ENCODE measurements at places on chromosomes 2 and 18. TPM values are rescaled to one million over a fixed set of nuclear protein-coding genes. Genes with fewer than 3 reads are reported as not detected.

- H3K36me3 ChIP-seq, result no peaks in the 10 kb centered on the region
- DNase-seq, result no peak
- H3K4me1 ChIP-seq, result no peaks in the 10 kb centered on the region
- H3K27me3 ChIP-seq, result no peaks in the 10 kb centered on the region
- no peak overlapping the region for H3K4me3 ChIP-seq
- no peak overlapping the region for H3K27ac ChIP-seq
These were observed 185.8 kb downstream of the VAPA start for GRCh38 chr18:10099539-10100140.

DNA sequence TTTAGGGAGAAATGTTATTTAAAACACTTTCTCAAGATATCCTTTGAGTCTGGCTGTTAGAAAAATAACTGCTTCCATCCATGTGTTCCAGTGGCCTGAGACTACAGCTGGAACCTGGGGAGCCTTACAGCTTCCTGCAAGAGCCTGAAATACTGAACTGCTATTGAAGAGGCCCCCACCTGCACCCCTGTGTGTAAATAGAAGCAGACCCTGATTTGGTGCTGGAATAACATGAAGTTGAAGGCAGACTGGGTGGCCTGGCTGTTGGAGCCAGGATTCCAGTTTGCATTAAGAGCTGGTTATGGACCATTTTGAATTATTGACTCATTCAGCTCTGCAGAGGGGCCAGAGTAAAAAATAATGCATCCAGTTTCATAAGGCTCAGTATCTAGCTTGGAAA is 61.9 kb downstream of the DIS3L2 start:
- no peaks in the 10 kb centered on the region for H3K4me1 ChIP-seq
- H3K27me3 ChIP-seq, result no peaks in the 10 kb centered on the region
- no peak overlapping the region for H3K4me3 ChIP-seq
- no peaks in the 10 kb centered on the region for H3K36me3 ChIP-seq

DNA sequence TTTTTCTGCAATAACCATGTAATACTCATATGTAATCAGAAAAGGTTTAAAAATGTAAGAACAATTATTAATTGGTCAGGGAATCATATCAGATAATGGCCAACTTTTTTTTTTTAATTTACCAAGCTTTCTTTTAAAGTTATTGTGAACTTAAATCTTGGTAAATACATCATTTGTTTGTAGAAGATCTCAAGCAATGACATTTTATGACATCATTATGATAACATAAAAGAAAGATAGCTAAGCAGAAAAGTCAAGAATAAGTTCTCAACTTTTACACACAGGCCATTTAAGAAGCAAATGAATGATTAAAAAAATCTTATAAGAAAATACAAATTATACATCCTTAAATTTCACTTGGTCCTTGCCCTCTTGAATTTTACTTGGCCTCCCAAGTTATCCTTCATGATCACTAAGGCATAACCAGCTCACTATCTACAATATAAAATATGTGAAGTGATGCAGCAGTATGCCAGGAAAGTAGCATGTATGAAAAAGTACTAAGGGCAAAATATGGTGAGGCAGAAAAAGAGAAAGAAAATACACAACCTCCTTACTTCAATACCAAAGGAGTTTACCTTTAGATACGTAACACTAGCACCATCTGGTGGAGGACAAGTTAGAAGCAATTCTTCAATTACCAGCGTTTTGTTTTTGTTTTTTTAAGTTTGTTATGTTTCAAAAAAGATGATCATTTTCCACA is 116.6 kb downstream of the SRBD1 start:
- H3K36me3 ChIP-seq, result no peaks in the 10 kb centered on the region
- H3K27me3 ChIP-seq, result no peaks in the 10 kb centered on the region
- H3K4me3 ChIP-seq, result no peak overlapping the region
- no peaks in the 10 kb centered on the region for H3K4me1 ChIP-seq

DNA sequence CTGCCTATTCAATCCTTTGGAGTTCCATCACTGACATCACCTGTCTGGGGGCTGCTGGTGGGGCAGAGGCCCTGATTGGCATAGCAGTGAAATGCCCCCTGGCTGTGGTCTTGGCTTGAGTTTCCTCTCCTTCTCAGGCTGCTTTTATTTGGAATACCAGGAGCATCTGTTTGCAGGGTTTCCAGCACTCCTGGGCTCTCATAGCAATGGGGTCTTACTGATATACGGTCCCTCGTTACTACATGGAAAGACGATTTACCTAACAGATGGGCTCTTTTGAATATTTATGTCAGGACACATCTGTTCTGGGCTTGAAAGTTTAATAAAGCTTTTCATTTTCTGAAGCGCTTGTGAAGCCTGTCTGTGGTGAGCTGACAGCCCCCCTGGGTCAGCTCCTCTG is 230.3 kb downstream of the SLC4A3 start:
- H3K4me3 ChIP-seq, result no peak overlapping the region
- no peak overlapping the region for H3K27ac ChIP-seq
- H3K4me1 ChIP-seq, result no peaks in the 10 kb centered on the region
- H3K36me3 ChIP-seq, result no peaks in the 10 kb centered on the region

DNA sequence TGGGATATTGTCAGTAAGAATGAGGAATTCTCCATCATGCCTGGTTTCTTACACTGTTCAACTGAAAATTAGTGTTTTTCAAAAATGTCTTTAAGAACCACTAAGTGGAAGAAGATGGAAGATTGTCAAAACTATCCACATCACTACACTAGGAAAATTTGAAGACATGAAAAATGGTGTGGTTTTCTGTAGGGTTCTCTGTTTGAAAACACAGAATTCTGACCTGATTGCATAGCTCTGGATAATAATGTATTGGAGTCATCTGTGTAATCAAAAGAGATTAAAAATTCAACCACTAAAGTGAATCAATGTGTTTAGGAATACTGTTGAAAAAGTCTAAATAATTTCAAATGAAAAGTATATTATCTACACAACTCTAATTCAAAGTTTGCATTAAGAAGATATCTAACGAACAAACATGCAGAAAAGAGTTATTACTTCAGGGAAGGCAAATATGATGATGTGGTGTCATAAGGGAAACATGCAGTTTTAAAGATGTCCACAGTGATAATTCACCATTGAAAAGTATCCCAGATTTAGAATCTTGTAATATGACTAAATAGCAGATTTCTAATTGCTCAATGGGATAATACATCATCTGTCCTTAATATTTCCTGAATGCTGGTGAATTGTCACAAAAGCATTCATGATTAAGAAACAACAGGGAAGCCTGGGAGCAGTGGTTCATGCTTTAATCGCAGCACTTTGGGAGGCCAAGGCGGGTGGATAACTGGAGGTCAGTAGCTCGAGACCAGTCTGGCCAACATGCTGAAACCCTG is 116.9 kb downstream of the ERBB4 start:
- H3K4me1 ChIP-seq, result no peaks in the 10 kb centered on the region
- H3K27ac ChIP-seq, result no peak overlapping the region
- DNase-seq, result no peak
- no peaks in the 10 kb centered on the region for H3K27me3 ChIP-seq

- no peaks in the 10 kb centered on the region for H3K36me3 ChIP-seq
- H3K4me1 ChIP-seq, result peaks cover 3% of the 10 kb centered on the region
These were observed 167.1 kb downstream of the MYO1B start for GRCh38 chr2:191412353-191412752.

- no peaks in the 10 kb centered on the region for H3K27me3 ChIP-seq
- H3K27ac ChIP-seq, result no peak overlapping the region
- no peaks in the 10 kb centered on the region for H3K4me1 ChIP-seq
- no peak for DNase-seq
- H3K36me3 ChIP-seq, result no peaks in the 10 kb centered on the region
These were observed 473.9 kb upstream of the SYT4 start for GRCh38 chr18:43751203-43751602.

- H3K4me3 ChIP-seq, result no peak overlapping the region
- no peak overlapping the region for H3K27ac ChIP-seq
- H3K27me3 ChIP-seq, result no peaks in the 10 kb centered on the region
- DNase-seq, result no peak
These were observed 155.6 kb downstream of the EML6 start for GRCh38 chr2:54879032-54879431.

DNA sequence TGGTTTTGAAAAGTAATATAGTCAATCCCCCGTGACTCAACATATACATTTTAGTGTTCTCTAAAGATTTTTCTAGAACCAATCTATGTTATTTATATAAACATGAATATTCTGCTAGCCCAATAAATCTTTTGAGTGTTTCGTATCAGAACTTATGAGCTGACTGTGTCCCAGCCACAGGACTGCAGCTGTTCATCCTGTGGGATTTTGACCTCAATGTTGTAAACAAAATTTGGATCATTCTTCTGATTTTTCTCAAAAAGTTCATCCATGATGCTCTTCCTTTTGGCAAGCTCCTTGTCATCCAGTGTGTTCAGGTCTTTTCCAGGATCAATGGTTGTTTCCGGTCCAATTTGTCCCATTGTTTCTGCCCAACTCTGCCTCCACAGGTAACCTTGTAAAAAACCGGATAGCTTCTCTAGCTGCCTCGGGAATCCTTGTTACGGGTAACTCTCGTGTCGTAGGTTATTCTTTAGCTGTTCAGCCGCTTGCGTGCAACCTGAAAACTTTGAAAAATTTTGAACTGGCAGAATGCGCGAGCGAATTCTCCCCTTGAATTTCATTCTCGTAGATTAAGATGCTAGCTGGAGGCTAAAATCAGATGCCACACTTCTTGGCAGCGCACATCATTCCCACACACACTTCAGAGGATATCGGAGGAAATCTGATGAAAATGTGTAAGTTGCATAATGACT is 195.2 kb downstream of the SH3BP4 start:
- DNase-seq, result no peak
- no peak overlapping the region for H3K4me3 ChIP-seq
- no peaks in the 10 kb centered on the region for H3K36me3 ChIP-seq
- no peak overlapping the region for H3K27ac ChIP-seq
- no peaks in the 10 kb centered on the region for H3K4me1 ChIP-seq
- peaks cover 2% of the 10 kb centered on the region for H3K27me3 ChIP-seq

- no peaks in the 10 kb centered on the region for H3K27me3 ChIP-seq
- H3K4me1 ChIP-seq, result no peaks in the 10 kb centered on the region
- DNase-seq, result no peak
- no peak overlapping the region for H3K4me3 ChIP-seq
- no peak overlapping the region for H3K27ac ChIP-seq
- no peaks in the 10 kb centered on the region for H3K36me3 ChIP-seq
These were observed 156.4 kb upstream of the SH3BP4 start for GRCh38 chr2:234795272-234795920.

GRCh38 chr2:128214251-128214650 is 104.4 kb downstream of the HS6ST1 start:
- no peak overlapping the region for H3K27ac ChIP-seq
- H3K27me3 ChIP-seq, result no peaks in the 10 kb centered on the region
- H3K4me1 ChIP-seq, result no peaks in the 10 kb centered on the region
- H3K4me3 ChIP-seq, result no peak overlapping the region
- DNase-seq, result no peak

DNA sequence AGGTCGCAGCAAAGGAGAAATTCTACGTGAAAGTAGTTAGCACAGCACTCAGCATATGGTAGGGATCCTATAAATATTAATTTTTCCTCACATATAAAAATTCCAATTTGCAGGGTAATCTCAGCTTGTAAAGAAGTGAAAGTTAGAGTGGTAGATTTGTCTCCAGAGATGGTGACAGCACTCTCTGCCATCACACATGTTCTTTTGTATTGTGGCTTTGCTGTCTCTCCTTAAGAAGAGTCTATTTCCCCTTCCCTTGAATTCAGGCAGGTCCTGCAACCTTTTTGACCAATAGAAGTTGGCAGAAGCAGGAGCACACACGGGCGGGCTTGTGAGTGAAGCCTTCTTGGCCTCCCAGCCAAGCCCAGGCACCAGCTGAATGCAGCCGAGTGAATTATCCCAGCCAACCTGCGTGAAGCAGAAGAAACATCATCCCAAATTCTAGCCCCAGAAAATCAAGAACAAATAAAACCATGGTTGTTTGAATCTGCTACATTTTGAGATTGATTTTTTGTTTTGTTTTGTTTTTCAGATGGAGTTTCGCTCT is 107.8 kb upstream of the COPS8 start:
- no peak overlapping the region for H3K4me3 ChIP-seq
- H3K36me3 ChIP-seq, result no peaks in the 10 kb centered on the region
- H3K27me3 ChIP-seq, result no peaks in the 10 kb centered on the region
- H3K27ac ChIP-seq, result no peak overlapping the region

GRCh38 chr18:4807604-4808293 is 352.6 kb upstream of the DLGAP1 start:
- no peaks in the 10 kb centered on the region for H3K4me1 ChIP-seq
- DNase-seq, result no peak
- H3K4me3 ChIP-seq, result no peak overlapping the region
- H3K36me3 ChIP-seq, result no peaks in the 10 kb centered on the region

GRCh38 chr2:60555066-60555782 is 1.8 kb upstream of the BCL11A start:
- no peaks in the 10 kb centered on the region for H3K4me1 ChIP-seq
- DNase-seq, result peak; percentile 76
- no peaks in the 10 kb centered on the region for H3K36me3 ChIP-seq
- peak overlapping the region; percentile 61 for H3K4me3 ChIP-seq
- peak overlapping the region; percentile 82 for H3K27ac ChIP-seq
- peaks cover 4% of the 10 kb centered on the region for H3K27me3 ChIP-seq

- H3K4me1 ChIP-seq, result no peaks in the 10 kb centered on the region
- H3K27me3 ChIP-seq, result no peaks in the 10 kb centered on the region
- H3K36me3 ChIP-seq, result no peaks in the 10 kb centered on the region
- H3K27ac ChIP-seq, result no peak overlapping the region
- no peak for DNase-seq
- no peak overlapping the region for H3K4me3 ChIP-seq
These were observed 63.5 kb downstream of the CCDC102B start for GRCh38 chr18:68861365-68861764.

- no peak overlapping the region for H3K27ac ChIP-seq
- no peak overlapping the region for H3K4me3 ChIP-seq
- H3K27me3 ChIP-seq, result no peaks in the 10 kb centered on the region
- H3K36me3 ChIP-seq, result no peaks in the 10 kb centered on the region
- DNase-seq, result no peak
These were observed 570.8 kb downstream of the CCDC85A start for GRCh38 chr2:56754627-56755026.

- DNase-seq, result no peak
- peaks cover 16% of the 10 kb centered on the region for H3K27me3 ChIP-seq
- H3K27ac ChIP-seq, result no peak overlapping the region
- H3K4me3 ChIP-seq, result no peak overlapping the region
- no peaks in the 10 kb centered on the region for H3K36me3 ChIP-seq
These were observed 2.8 kb downstream of the KCNG2 start for GRCh38 chr18:79800371-79801180.

SLC40A1 gene
- total RNA-seq, result 86.7 TPM

HTRA2 gene
- total RNA-seq, result 19.1 TPM

HSBP1L1 gene
- 20.4 TPM for total RNA-seq

STON1 gene
- 34.0 TPM for total RNA-seq

GREB1L gene
- 21.6 TPM for total RNA-seq

SCN9A gene
- 44.1 TPM for total RNA-seq

GAL3ST2 gene
- 2.4 TPM for total RNA-seq

Measured in prostate gland (tissue), 2 donors.